GF-D8 (cell line): ENCODE measurements at places on chromosomes 3 and 15.

DNA sequence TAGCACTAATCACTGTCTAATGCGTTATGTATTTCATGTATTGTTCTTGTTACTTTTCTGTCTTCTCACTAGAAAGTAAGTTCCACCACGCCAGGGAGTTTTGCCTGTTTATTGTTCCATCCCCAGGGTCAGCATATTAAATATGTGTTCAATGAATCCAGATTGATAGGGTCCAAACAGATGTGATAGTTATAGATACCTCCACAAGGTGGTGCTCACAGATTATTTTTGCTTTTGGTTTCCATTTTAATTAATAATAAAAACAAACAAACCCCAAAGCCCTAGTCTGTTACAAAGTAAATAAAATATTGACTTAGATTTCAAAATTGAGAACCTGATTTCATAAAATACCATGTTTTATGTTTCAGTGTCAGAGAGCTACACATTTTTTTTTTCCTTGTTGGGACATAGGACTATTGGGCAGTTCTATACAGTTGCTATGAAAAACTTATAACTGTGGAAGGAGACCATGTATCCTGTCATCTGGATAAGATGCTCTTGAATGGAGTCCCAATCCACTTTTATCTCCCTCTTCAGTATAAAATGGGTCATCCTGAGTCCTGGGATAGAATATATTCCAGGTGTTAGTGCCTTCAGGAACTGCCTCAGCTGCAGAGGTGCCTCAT lies 12.4 kb downstream of the OTOL1 start:
- DNase-seq = no peak

DNA sequence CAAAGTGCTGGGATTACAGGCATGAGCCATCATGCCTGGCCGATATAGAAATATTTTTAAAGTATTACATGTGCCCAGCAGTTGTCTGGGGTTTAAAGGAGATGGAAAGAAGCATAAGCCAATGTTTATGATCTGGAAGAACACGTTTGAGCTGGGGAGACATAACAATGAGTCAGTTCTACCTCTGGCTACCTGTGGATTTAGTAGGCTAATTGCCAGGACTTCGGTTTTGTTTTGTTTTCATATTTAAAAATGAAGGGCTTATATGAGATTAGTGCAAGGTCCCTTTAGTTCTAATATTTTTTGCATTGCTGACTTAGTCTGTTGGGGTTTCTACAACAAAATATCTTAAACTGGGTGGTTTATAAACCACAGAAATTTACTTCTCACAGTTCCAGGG lies 22.9 kb upstream of the TNFSF10 start:
- no peak for DNase-seq

DNA sequence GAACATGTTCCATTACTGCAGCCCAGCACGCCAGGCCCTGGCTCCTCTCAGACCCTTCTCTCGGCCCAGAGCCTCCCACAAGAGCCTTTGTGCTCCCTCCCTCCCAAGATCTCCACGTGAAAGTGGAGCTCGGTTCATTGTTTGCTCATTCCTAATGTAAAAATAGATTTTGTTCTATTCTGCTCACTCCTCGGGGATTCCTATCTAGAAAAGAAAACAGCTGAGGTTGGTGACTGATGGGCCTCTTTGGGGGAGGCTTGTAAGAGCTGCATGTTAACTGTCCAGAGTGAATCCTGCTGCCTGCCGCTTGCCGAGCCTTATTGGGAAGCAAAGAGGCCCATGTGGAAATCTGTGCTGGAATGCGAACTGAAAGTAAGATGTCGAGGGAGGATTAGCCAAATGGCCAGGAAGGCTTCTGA lies 267.1 kb downstream of the LRTM1 start:
- no peak for DNase-seq

- DNase-seq = no peak
Measured at GRCh38 chr3:82707035-82707434, 945.6 kb upstream of the GBE1 start.

DNA sequence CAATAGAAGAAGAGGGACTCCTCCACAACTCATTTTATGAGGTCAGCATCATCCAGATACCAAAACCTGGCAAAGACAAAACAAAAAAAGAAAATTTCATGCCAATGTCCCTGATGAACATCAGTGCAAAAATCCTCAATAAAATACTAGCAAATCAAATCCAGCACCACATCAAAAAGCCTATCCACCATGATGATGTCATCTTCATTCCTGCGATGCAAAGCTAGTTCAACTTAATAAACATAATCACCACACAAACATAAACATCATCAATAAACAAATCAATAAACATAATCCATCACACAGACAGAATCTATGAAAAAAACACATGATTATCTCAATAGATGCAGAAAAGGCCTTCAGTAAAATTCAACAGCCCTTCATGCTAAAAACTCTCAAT lies 342.1 kb downstream of the RSL24D1 start:
- DNase-seq = no peak

DNA sequence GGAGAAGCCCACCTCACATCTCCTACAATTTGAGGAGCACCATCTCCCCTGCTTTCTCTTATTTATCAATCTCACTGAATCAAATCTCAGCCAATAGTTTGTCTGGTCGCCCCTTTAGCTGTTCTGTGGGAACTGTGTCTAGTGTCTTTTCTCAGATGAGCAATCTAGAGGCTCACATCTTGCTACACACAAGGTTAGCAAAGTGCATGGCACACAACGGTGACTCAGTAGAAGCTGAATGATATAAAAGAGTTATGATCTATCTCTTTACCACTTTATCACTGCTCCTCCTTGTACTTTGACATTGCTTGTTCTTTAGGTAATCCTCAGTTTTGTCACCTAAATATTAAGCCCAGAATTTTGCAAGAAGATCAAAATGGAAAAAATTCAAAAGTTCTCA lies 16.8 kb upstream of the COLQ start:
- DNase-seq = no peak

- no peak for DNase-seq
Measured at GRCh38 chr15:76418352-76419140, 82.0 kb downstream of the ISL2 start.

GRCh38 chr3:98972155-98972554 lies 70.7 kb upstream of the DCBLD2 start:
- no peak for DNase-seq

GRCh38 chr3:191743283-191743682 lies 282.3 kb downstream of the PYDC2 start:
- DNase-seq = no peak

DNA sequence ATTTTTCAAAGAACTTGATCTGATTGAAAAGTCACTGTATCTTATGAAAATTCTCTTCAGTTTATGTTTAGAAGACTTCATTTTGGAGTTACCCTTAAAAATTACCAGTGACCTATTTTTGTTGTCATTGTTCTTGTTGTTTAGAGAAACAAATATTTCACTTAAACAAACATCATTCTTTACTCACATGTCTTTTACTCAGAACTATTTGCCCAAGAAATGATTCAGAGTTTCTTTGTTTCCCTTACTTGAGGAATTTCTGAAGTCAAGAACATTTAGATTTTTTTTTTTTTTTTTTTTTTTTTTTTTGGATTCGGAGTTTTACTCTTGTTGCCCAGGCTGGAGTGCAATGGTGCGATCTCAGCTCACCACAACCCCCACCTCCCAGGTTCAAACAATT lies 259.6 kb upstream of the UBE2E1 start:
- DNase-seq = no peak

GRCh38 chr3:52857864-52858263 lies 23.0 kb upstream of the MUSTN1 start:
- DNase-seq = no peak

DNA sequence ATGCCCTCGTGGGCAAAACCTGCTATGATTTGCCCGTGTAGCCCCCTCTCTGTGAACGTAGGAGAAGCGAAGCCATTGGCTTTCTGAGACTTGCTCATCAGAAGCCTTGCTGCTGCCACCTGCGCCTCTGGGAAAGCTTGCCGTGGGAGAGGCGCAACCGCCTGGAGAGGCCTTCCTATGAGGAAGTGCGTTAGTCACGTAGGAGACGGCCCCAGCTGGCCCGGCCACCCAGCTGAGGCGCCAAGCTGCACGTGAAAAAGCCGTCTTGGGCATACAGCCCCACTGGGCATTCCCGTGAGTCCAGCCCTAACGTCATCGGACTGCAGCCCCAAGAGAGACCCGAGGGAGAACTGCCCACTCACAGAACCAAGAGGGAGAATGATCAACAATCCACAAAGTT lies 49.1 kb upstream of the TJP1 start:
- DNase-seq = no peak
